ENCODE measurements at places on chromosomes 2 and 18.

DNA sequence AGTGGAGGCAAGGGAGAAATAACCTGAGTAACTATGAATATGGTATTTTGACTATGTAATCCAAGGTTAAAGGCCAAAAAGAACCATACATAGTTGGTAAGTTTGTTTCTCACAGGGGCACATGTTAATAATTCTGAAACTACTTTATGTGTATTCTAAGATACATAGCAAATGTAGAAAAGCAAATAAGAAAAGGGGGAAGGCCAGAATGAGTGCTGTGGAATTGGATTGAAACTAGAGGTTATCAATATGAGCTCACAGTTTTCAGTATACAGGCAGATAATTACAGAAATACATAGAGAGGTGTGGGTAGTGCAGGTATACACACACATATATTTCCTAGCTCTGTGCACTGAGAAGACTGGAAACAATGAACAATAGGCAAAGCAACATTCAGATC, 13.7 kb downstream of the INO80C start:
- DNase-seq, result no peak

GRCh38 chr2:21811541-21811940, 687.8 kb downstream of the TDRD15 start:
- DNase-seq, result no peak

- no peak for DNase-seq
These were observed 1.2 kb upstream of the ATF2 start for GRCh38 chr2:175169191-175169590.

DNA sequence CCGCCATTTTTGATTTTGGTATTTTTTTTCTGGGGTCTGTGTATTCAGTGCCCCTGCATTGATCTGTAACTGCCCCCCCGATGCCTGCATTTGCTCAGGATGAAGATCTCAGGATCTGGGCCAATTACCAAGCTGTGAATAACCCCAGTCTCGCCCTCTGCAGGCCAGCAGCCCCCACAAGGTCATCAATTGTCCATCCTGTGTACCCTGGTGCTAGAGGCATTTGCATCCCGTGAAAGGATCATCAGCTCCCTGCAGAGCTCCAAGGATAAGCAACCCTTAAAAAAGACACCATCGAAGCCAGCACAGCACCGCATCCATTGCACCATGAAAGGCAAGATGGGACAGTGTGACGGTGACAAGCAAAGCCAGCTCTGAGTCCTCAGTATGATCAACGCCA, 154.1 kb upstream of the KLHL29 start:
- DNase-seq, result no peak

DNA sequence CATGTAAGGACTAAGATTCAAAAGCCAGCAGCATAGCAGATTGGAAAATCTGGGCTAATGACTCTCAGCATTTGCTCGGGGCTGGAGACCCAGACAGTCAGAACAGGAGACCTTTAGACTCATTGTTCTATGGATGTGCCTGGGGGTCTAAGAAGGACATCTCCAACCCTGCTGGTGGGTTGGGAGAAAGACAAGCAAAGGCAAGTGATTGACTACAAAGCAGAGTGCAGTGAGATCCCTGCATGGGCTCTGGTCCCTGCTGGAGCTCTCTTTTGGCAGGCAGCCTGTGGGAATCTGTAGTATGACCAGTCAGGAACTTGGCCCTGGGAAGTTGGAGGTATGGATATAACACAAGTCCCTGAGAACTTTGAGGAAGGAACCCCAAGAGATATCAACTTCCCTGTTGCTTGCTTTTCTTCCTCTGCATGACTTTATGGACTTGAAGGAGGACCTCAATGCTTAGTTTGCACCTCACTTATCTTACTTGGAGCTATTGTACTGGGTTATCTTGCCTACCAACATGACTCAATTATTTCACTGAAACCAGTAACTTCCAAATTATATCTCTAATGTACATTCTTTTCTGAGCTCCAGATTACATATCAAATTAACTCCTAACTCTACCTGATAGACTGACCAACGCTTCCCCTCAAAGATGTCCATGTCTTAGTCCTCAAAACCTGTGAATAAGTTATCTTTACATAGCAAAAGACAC, 236.0 kb downstream of the CYRIA start:
- no peak for DNase-seq

- no peak for DNase-seq
These were observed 472.6 kb upstream of the KLHL29 start for GRCh38 chr2:22912398-22912797.

Measured in GM18507 (cell line).